ENCODE measurements at places on chromosomes 5 and 9. TPM values are rescaled to one million over a fixed set of nuclear protein-coding genes. Genes with fewer than 3 reads are reported as not detected.

LCN15 gene
- not detected for total RNA-seq

TICAM2 gene
- total RNA-seq, result 1.8 TPM

TEX48 gene
- 1.5 TPM for total RNA-seq

SPINK5 gene
- total RNA-seq, result not detected

PLAC8L1 gene
- not detected for total RNA-seq

Data from activated CD4-positive, alpha-beta memory T cell treated with anti-CD3 and anti-CD28 coated beads, Interleukin-2, amount 10 ng/mL, durations not matched to agents 7 days and 5 days (primary cell).